ENCODE measurements at places on chromosomes 7 and 10. TPM values are rescaled to one million over a fixed set of nuclear protein-coding genes. Genes with fewer than 3 reads are reported as not detected.

GRCh38 chr10:124565565-124566221, 104.1 kb downstream of the LHPP start:
- no peak for DNase-seq

- no peak for DNase-seq
Measured at GRCh38 chr10:29270883-29271282, 18.0 kb upstream of the LYZL1 start.

GRCh38 chr10:64486149-64486548, 964.9 kb downstream of the REEP3 start:
- DNase-seq: no peak

DNA sequence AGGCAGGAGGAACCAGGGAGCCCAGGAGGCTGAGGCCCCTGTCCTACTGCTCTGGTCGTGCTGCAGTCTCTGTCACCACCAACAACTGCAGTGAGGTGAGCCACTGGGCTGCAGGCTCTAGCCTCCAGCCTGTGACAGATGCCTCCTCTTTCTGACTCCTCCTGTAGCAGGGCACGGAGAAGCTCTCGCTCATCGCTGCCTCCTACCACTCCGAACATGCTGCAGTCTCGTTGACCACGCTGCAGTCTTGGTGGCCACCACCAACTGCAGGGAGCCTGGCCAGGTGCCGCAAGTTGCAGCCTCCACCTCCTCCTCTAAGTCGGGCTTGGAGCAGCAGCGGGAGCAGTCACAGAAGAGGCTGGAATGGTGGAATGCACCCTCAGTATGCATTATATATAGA, 22.1 kb upstream of the VOPP1 start:
- DNase-seq: no peak

DNA sequence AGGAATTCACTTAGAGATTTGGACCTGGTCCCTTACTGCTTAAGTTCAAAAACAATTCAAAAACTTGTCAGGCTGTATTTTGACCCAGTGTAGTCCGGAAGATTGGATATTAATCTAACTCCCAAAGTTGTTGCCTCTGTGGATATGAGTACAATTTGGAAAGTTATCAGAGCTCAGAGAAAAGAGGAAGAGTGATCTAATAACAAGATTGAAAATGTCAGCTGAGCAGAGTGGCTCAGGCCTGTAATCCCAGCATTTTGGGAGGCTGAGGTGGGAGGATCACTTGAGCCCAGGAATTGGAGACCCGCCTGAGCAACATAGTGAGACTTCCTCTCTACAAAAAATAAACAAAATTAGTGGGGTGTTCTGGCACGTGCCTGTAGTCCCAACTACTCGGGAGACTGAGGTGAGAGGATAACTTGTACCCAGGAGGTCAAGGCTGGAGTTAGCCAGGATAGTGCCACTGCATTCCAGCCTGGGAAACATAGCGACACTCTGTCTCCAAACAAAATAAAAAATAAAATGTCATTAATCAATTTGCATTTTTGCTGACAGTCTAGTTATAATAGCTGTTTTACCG, 3.2 kb upstream of the ASCC1 start:
- DNase-seq: no peak

- DNase-seq: no peak
Measured at GRCh38 chr7:55992346-55992745, 28.0 kb downstream of the NIPSNAP2 start.

DNA sequence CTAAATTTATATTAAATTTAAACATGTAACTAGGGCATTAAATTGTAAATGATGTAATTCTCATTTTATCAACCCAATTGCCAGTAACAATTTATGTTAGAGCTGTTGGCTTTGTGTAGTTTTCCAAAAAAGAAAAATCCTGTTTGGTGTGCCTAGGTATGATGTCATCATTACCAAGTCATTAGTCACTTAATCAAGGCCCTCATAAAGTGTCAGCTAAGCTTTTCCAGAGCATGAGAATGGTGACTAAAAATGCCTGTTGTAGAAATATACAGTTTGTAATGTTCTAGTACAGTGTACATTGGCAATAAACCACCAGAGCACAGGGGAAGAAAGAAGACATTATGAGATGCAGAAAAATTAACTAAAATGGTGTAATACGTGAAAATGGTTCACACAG, 593.8 kb upstream of the ANKRD30A start:
- no peak for DNase-seq

GRCh38 chr7:38806912-38807311, 102.1 kb downstream of the VPS41 start:
- no peak for DNase-seq

DNA sequence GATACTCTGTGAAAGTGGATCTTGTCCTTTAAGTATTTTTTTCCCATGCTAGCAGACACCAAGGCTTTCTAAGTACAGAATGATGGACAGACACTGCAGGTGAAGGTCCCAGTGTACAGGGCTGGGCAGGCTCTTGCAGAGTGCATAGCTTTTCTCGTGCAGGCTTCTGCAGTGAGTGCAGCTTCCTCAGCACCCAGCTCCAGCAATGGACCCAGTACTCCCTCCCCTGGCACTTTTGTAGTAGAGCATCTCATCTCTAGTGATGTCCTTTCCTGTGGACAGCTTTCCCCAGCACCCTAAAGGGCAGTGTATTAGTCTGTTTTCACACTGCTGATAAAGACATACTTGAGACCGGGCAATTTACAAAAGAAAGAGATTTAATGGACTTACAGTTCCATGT, 104.3 kb downstream of the CUL2 start:
- DNase-seq: no peak

- DNase-seq: no peak
Measured at GRCh38 chr10:122293156-122293960, 22.3 kb downstream of the BTBD16 start.

GRCh38 chr7:50303335-50304128, 984 bp upstream of the IKZF1 start:
- DNase-seq: no peak

DNA sequence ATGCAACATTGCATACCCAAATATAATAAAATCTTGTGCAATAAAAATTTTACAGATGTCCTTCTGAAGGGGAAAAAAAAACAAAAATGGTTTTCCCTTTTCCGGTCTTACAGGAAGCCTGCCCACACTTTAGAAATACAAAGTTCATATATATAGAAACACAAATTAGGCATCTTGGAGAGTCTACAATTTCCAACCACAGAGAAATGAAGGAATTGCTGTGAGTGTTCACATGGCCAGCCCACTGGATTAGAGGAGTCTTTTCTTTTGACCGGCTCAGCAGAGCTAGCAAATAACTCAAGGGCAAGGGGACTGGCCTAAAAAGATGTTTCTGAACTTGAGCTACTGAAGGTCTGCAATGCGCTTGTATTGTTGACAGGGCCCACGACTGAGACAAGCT, 92.4 kb downstream of the GLI3 start:
- DNase-seq: no peak

GRCh38 chr10:58919927-58920654, 256.4 kb upstream of the PHYHIPL start:
- peak; percentile 72 for DNase-seq

DNA sequence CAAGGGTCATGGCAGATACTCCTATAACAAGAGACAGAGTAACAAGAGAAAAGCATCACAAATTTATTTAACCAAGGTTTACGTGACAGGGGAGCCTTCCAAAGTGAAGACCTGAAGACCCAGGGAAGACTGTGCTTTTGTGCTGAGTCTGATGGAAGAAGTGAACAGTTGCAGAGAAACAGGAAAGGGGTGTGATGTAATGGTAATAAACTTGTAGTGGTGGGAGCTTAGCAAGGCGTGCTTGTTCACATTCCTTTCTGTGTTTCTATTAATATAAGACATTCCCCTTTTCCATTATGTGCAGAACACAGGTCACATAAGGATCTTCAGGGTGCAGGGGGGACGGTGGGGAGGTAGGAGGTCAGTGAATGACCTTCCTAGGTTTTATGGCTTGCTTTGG, 25.5 kb upstream of the C10orf67 start:
- no peak for DNase-seq

GRCh38 chr10:49571388-49571787, 32.5 kb upstream of the ERCC6 start:
- DNase-seq: no peak

DNA sequence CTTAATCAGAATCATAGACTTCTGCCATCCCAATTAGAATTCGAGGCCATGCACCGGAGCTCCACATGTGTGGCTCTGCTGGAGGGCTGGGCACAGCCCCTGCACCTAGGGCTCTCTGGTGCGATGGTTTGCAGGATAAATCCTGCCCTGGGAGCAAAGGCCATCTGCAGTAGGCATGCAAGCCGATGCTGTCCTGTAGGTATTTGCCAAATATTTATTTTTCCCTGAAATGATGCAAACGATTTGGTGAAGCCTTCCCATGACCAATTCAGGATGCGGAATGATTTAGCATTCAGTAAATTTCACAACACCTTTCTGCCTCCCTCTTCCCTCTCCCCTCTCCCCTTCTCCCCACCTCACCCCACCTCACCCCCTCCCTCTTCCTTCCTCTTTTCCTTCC, 170.6 kb downstream of the EBF3 start:
- DNase-seq: no peak

C10orf105 gene
- total RNA-seq: not detected

PLOD3 gene
- total RNA-seq: 93.0 TPM

CLRN3 gene
- total RNA-seq: not detected

HYAL4 gene
- total RNA-seq: not detected

LRIT1 gene
- total RNA-seq: not detected

ERLIN1 gene
- total RNA-seq: 79.8 TPM

Data from Panc1 (cell line).